RPMI8226 (cell line): ENCODE measurements at places on chromosomes 5 and 9.

DNA sequence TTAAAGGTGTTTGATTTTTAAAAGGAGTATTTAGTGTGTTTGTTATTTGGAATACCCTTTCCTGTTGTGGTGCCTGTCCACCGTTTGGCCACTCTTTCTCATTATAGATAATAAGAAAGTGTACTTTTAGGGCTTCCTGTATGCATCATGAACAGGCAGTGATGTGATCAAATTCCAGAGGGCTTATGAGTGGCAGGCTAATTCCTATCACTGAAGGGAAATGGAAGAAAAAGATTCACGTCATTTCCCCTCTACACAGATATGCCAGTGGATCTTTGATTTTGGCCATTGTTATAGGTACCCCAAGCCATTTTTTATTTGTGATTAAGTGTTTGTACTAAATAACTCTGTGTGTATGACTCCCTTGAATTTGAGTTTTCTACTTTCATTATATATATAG, 37.1 kb downstream of the RPS6 start:
- no peak for DNase-seq

GRCh38 chr5:72245546-72245945, 74.5 kb downstream of the MRPS27 start:
- DNase-seq: no peak

GRCh38 chr9:93713716-93714115, 137.3 kb downstream of the PHF2 start:
- DNase-seq: peak; percentile 20

DNA sequence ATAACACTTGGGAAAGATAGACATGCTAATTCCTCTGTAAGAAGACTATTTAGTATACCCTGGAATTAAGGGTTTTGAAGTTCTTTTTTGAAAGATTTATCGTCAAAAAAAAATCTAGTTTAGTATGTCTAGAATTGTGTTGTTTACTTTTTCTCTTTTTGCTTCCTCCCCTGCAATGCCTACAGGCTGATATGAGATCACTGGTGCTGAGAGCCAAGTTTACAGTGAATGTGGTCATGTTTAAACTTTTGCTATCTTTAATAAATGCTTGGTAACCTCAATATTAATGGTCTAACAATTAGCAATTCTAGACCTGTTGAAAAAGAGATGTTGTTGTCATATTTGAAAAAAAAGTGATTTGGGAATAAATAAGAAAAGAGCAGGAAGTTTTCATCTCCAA, 86.1 kb downstream of the CWC27 start:
- DNase-seq: no peak

GRCh38 chr9:105067895-105068580, 140.1 kb upstream of the ABCA1 start:
- no peak for DNase-seq

DNA sequence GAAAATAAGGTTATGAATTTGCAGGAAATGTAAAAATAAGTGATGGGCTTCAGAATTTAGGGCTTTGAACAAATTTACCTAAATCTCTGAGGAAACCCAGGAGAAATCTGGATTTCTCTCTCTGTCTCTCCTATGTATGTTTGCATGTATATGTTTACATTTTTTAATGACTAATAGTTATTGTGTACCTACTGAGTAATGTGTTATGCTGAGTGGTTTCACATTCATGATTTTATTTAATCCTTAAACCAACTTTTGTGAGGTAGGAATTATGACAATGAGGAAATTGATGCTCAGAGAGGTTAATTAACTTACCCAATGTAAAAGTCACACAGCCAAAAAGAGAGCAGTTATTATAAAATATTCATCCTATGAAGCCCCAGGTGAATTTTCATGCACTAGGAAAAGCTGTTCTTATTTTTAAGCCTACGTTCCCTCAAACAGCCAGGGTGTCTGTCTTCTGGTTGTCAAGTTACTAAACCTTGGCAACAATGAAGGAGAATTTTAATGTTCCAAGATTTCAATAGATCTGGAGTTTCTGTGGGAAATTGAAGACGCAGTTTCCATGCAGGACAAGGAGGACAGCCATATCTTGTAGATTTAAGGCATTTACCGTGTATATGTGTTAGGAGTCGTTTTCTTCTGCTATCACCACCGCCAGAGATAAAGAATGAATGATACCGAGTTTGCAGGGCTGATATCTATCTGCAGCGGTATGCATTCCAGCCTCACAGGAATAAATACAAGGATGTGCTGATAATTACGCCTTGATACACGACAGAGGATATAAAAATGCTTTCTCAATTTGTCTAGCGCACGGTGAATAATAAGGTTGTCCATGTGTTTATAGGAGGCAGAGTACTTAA, 484.8 kb downstream of the ZSWIM6 start:
- no peak for DNase-seq

GRCh38 chr5:76867827-76868693, 18.2 kb downstream of the S100Z start:
- DNase-seq: peak; percentile 83

DNA sequence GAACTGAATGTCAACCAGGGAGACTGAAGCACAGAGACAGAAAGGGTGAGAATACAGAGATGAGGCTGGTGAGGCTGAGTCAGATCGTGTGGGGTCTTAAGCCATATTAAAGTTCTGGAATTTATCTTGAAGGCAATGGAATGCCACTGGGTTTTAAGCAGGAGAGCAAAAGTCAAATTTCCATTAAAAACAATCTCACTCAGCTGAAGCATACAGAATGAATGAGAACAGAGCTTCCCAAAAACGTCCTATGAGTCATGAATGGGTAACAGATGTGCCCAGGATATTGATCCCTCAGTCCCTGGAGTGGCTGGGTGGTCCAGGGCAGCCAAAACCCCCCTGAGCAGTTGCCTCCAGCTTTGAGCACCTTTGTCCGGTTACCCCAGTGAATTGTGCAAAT, 44.9 kb downstream of the PFDN1 start:
- no peak for DNase-seq

- DNase-seq: no peak
Observed at GRCh38 chr5:37198061-37198460, 51.1 kb downstream of the CPLANE1 start.

- no peak for DNase-seq
Observed at GRCh38 chr5:54519509-54519876, 1.9 kb downstream of the SNX18 start.

GRCh38 chr5:150338546-150338945, 19.0 kb upstream of the TCOF1 start:
- DNase-seq: peak; percentile 20

DNA sequence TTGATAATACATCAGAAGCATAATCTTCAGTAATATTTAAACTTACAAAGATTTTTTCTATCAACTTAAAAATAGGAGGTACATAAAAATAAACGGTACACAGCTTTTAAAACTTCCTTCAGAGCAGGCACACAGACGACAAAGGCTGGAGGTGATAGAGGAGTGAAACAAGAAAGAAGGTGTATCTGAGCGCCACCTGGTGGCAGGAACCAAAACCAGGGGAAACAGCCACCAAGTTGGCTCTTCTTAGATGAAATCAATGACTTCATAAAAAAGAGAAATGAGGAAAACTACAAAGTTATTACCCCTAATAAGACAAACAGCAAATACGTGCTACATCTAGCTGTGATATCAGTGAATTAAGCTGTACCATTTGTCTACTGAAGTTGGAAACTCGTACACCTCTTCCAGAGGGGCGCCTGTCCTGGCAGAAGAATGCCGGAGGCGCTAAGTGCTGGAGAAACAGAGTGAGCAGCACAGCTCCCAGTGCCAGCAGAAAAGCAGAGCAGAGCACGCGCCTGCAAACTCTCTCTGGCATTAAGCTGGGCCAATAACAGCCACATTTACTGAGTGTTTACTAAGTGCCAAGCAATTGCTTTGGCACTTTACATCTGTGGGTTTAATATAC, 85.9 kb downstream of the SETX start:
- peak; percentile 79 for DNase-seq

GRCh38 chr9:84761137-84761808, 91.7 kb downstream of the NTRK2 start:
- DNase-seq: no peak

- DNase-seq: peak; percentile 24
Observed at GRCh38 chr9:137669261-137669672, 50.5 kb downstream of the EHMT1 start.

DNA sequence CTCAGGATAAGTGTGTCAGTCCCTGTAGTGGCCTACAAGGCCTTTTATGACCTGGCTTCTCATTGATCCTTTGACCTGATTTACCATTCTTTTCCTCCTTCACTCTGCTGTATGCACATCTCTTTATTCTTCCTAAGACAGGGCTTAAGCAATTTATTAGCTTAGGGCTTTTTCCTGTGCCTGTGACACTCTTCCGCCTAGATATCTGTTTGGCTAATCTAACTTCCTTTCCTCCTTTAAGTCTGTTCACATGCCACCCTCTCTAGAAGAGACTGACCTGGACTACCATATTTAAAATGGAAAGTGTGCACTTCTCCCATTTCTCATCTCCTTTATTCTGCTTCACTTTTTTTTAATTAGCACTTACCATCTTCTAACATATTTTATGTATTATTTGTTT, 29.1 kb downstream of the FOCAD start:
- no peak for DNase-seq

DNA sequence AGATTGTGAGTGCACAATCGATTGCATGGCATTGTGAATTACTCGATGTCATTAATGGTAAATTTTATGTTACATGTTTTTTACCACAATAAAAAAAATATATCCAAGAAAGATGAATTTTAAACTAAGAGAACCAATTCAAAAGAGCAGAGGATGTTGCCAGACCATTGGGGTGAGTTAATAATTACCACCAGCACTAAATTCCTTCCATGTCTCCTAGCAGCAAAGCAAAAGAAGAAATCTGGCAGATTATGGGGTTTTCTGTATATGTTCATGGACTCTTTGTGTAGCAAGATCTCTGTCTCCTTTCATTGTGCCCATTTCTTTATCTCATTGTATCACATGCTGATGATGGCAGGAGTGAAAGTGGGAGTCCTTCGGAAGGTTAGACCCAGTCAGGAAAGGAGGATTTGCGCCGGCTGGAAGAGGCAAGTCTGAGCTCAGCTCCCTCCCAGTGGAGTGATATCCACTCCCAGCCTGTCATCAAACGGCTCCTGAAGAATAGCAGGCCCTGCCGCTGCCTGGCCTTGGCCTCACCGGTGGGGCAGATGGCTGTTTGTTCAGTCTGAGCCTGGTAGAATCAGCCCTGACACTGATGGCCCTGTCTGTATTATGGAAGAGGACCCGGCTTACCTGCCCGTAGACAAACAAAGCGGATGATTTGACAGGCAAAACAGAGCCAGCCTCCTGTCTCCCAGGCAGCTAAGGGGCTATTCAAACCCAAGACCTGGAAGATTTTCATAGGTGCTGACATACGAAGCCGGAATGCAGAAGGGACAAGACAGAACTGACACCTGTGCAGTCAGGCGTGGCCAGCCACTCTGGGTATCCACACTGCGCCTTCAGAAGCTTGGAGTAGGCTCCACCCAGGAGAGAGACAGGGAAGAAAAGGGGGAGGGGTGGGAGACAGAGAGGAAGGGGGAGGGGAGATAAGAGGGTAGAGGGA, 21.9 kb upstream of the FOXE1 start:
- no peak for DNase-seq

- DNase-seq: no peak
Observed at GRCh38 chr5:10621832-10622231, 58.0 kb downstream of the ANKRD33B start.

DNA sequence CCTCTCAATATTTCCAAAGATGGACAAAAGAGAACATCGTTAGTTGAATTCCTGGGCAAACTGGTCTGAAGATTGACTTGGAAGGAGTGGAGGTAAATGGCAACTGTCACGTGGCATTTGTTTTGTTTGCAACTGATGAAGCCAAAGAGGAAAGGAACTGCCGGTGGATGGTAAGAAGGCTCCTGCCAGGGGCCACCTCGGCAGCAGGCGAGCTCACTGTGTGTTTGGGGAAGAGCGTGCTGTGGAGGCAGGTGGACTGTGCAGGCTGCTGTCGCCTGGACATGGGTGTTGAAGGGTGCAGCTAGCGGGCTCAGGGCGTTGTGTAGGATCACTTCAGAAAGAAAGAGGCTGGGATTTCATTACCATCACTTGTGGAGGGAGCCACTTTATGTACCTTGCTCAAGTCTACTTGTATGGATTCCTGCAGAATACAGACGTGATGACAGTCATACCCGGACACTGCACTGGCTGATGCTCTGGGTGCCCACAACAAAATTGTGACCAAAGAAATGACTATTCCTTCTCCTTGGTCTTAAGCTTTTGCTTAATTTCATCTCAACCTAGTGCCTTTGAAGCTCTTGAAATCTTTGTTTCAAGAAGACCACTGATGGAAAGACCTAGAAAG, 72.7 kb downstream of the MAP1B start:
- no peak for DNase-seq

- DNase-seq: no peak
Observed at GRCh38 chr5:139453683-139454567, 8.6 kb downstream of the ECSCR start.

- DNase-seq: no peak
Observed at GRCh38 chr9:130150779-130151382, 21.3 kb upstream of the NCS1 start.

DNA sequence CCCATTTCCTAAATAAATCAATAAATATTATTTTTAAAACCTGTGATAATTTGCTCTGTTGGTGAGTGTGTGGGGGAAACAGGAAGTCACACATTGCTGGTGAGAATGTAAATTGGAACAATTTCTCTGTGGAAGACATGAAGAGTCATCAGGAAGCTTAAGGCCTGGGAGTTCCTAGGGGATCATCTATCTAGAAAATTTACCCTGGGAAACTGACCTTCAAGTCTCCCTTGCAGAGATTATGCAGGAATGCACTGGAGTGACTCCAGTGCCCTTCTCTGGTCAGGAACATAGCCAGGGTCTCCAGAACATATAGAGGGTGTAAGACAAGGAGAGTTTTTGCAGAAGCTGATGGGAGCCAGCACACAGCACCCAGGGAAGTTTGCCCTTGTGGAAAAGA, 13.0 kb upstream of the GCNT1 start:
- DNase-seq: no peak

- no peak for DNase-seq
Observed at GRCh38 chr5:172129256-172129910, 58.6 kb downstream of the STK10 start.

- DNase-seq: no peak
Observed at GRCh38 chr5:10556893-10557746, 6.8 kb upstream of the ANKRD33B start.

GRCh38 chr5:136015966-136016650, 12.7 kb upstream of the TGFBI start:
- no peak for DNase-seq

DNA sequence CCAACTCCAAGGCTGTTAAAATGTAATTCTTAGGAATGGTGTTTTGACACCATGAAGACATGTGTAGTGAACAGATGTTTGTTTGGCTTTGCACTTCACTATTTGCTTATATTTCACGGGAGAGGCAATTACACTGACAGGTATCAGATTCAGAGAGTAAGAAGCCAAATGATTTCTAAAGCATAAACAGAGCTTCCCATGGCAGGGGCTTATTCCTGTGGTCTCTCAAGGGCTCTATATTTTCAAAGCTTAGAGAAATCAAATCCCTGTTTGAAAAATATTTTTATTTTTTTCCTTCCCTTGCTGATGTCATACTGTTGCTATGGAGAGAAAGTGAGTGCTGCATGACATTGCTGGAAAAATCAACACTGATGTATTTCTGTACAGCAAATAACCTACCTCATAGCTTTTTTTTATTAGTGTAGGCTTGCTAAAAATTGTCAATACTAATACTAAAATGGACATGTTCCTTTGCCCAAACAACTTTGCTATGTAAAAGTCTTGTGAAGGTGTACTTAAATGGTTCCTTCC, 161.4 kb downstream of the GIN1 start:
- no peak for DNase-seq
